Kidney tubule cell (primary cell): ENCODE measurements at places on chromosomes 4 and X.
A peak's percentile ranks its signal among the peaks of the same experiment; 100 is the strongest.

DNA sequence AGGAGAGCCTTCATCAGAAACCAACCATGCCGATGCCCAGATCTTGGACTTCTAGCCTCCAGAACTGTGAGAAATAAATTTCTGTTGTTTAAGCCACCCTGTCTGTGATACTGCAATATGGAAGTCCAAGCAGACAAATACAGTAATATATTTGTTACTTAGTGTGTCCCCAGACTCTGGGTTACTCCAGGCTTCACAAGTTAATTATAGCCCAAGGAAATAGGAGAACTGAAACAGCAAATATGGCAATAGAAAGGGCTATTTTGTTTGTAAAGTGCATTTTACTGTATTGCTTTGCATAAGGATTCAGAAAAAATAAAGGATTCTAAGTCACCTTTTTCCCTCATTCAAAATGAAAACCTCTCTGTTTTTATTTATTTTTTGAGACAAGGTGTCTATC, 15.7 kb downstream of the TIGD4 start:
- no peak for DNase-seq

DNA sequence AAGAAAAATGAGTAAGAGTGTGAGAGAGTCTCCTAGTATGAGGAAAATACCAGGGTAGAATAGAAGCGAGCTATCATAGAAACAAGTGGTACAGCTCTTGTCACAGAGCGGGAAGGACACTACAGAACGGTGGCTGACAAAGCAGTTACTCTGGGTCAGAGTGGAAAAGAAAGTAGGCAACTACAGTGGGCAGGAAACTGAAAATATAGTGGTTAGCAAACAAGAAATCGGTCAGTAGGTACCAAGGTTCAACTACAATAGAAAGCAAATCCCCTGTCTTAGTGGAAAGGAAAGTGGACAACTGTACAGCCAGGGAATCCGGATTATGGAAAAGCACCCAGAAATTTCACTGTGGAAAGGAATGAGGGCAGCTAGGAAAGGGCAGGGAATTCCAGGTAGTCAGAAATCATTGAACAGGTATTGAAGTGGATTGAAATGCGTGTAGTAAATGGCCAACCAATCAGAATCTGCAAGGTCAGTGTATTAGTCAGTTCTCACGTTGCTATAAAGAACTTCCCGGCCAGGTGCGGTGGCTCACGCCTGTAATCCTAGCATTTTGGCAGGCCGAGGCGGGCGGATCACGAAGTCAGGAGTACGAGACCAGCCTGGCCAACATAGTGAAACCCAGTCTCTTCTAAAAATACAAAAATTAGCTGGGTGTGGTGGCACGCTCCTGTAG, 219.6 kb upstream of the DIAPH2 start:
- DNase-seq = no peak

DNA sequence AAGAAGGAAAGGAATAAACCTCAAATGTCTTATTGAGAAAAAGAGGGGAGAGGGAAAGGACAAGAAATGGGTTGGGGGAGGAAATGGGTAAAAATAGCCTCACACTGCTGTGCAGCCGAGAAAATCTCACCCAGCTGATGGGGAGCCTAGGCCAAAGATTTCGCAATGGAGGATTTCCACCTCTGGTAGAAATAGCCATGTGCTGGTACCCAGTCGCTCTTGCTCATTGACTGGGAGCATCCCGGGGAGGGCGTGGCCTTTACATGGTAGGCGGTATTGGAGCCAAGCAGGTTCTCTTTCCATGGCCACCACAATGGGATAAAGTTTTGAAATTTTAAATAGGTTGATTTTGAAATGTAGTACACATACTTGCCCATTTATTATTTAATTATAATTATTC, 255.1 kb upstream of the LDB2 start:
- no peak for DNase-seq

DNA sequence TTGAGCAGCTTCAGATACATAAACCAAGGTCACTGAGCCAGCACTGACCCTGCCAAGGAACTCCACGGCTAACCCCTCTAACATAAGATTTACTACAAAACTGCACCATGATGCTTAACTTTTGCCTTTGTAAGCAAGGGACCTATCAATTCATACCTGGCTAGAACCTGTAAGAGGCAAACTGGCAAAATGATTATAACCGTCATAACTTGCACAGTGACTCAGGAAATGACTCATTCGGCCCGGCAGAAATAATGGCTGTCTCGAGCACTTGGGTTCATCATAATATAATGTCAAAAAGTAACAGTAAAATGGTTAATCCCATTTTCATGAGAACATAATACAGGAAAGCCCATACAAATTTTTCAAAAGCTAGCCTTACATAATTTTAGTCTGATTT, 17.2 kb downstream of the RASGEF1B start:
- peak; percentile 38 for DNase-seq

- DNase-seq = no peak
Observed at GRCh38 chr4:8332038-8332857, 62.7 kb downstream of the HTRA3 start.
